ENCODE measurements at places on chromosomes 16 and 17.
A peak's percentile ranks its signal among the peaks of the same experiment; 100 is the strongest.

DNA sequence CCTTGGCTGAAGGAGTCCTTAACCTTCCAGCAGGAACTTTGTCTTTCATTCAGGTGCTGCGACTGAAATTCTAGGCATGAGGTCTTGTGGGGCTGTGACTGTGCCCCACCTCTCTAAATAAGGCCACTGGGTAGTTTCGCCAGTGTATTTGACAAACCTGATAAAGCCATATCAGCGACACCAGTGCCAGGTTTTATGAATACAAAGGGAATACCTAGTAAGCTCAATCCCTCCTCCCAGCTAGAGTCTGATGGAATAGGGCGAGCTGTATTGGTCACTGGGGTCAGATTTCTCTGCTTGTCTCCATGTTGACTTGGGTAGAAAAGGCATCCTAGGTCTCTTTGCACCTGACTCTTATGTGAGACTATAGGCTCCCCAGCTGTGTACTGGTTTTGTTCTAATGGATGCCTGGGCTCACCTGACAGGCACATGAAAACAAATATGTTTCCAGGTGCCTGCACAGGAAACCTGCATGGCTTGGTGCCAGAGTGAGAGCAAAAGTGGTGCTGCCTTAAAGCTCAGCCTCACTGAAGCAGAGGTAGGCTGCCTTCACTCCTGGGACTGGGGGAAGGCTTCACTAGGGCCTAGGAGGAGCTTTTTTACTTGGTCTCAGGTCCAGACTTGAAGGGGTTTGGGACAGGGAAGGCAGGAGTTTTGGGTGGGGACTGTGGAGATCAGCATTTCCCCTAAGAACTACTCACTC lies 8.3 kb downstream of the SLC7A6 start:
- DNase-seq: peak; percentile 44

DNA sequence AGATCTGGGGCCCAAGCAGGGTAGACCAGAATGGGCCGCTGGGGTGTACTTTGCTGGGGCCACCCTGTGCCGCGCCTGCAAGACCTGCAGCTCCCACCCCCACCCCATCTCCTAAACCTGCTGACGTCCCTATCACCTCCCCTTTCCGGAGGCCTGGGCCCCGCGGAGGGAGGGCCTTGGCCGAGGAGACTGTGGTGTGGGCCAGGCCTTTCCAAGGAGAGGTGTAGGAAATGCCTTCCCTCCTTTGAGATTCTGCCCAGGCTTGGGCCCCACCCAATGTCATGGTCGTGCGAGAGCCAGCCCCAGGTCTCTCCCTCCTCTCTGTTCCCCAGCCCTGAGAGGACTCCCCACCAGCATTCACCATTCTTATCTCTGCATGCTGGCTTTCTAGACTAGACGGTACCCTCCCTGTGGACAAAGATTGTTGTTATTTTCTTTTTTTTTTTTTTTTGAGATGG lies 3.9 kb upstream of the WFIKKN2 start:
- DNase-seq: no peak

GRCh38 chr17:57408071-57408811 lies 151.9 kb downstream of the MSI2 start:
- peak; percentile 80 for DNase-seq

- no peak for DNase-seq
Observed at GRCh38 chr17:74452841-74453661, 13.4 kb upstream of the CD300A start.

- DNase-seq: no peak
Observed at GRCh38 chr17:10772425-10773380, 31.2 kb downstream of the TMEM238L start.

All from NCI-H1417 (cell line).